ENCODE measurements at places on chromosomes 12 and 14.
A peak's percentile ranks its signal among the peaks of the same experiment; 100 is the strongest.

GRCh38 chr12:26157001-26157400 is 32.2 kb upstream of the BHLHE41 start:
- DNase-seq, result no peak

GRCh38 chr12:51448618-51449256 is 24.1 kb downstream of the SLC4A8 start:
- no peak for DNase-seq

GRCh38 chr12:78119351-78119918 is 288.7 kb downstream of the NAV3 start:
- no peak for DNase-seq

DNA sequence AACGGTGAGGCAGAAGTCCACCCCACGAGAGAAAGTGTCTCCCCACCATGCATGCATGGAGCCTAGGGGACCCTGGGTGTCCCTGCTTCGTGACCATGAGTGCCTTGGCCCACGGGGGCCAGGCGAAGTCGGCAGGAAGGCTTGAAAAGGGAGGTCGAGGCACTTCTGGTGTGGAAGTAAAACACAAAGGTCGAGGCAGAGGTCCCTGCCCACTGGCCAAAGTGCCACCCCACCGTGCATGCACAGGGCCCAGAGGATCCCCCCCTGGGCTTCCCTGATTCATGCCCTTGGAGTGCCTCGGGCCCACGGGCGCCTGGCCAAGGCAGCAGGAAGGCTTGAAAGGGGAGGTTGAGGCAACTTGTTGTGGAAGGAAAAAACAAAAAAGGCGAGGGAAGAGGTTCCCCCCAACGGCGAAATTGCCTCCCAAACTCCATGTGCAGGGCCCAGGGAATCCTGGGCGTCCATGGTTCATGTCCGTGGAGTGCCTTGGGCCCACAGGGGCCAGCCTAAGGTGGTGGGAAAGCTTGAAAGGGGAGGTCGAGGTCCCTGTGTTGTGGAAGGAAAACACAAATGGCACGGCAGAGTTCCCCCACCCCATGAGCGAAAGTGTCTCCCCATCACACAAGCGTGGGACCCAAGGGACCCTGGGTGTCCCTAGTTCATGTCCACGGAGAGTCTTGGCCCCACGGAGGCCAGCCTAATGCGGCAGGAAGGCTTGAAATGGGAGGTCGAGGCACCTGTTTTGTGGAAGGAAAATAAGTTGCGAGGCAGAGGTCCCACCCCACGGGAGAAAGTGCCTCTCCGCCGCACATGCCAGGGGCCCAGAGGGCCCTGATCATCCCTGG is 372.1 kb downstream of the ALG10 start:
- DNase-seq, result no peak

DNA sequence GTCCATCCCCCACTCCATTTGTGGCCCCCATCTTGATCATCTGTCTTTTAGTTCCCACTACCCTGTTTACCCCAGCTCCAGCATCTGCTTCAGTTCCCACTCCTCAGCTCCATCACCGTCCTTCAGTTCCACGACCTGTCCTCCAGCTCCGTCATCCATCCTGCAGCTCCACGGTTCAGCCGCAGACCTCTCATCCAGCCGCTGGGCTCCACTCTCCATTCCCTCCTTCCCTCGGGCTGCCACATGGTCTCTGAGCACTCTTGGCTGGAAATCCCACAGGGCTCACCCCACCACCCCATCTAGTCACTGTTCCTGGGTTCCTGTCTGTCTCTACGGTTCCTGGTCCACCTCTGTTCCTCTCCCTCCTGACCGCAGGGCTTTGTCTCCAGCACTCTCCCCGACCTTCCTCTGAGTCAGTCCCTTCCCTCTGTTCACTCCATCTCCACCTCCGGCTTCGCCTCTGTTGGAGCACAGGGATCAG is 3.3 kb upstream of the P3H3 start:
- peak; percentile 75 for DNase-seq

GRCh38 chr14:94748667-94749347 is 21.1 kb downstream of the GSC start:
- no peak for DNase-seq

GRCh38 chr14:99634443-99634842 is 10.5 kb upstream of the HHIPL1 start:
- DNase-seq, result no peak

DNA sequence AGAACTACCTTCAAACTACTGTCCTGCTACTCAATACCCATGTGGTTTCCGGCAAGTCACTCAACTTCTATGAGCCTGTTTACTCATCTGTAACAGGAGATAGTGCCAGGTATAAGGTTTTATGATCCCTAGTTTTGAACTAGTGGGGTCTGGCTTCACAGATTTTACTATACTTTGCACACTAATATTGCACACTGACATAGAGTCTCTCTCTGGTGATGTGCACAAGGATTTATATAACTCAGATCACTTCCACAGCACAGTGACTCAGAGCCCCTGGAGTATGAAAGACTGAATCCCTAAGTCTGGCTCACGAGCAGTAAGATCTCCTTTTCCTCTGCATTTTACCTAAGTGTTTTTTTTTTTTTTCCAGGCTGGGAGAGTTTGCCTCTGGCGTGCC is 69.7 kb upstream of the SLC38A2 start:
- DNase-seq, result peak; percentile 82

DNA sequence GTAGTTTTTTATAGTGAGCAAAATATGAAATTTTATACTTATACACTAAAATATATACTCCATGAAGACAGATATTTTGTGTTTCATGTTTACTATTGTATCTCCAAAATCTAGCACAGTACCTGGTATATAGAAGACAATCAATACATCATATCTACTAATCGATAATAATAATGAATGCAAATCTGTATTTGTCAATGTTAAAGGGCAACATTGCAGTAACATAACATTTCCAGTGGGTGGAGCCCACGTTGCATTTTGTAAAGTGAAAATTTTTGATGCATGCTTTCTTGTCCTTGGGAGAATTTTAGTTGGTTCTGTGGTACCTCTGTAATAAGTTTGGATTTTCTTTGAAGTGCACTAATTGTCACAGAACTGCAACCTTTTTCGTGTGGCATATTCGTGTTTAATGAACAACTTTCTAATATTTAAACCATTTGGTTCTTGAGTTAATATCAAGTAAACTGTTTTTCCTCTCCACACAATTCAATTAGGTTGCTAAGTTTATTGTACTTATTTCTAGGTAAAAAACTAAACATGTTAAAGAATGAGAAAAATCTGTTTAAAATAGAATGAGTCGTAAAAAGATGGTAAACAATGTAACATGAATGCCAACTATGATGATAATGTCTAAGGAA is 47.4 kb downstream of the AVPR1A start:
- DNase-seq, result peak; percentile 50

GRCh38 chr12:78760906-78761305 is 103.7 kb upstream of the SYT1 start:
- DNase-seq, result no peak

DNA sequence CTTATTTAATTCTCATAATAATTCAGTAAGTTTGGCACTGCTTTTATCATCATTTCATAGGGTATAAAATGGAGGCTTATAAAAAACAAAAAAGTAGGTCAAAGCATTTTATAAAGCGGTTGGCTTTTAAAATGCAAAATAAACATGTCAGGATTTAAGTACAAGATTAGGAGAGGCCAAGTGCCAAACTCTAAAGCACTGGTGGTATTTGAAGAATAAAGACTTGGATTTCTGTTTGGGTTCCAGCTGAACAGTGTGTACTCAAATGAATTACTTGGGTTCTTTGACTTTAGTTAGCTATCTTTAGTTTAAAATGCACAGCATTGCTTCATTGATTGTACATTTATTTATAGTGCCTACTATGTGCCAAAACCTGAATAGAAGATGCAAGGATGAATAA is 966.6 kb upstream of the SEL1L start:
- DNase-seq, result no peak
